ENCODE measurements at places on chromosomes 6 and 20.
A peak's percentile ranks its signal among the peaks of the same experiment; 100 is the strongest.

DNA sequence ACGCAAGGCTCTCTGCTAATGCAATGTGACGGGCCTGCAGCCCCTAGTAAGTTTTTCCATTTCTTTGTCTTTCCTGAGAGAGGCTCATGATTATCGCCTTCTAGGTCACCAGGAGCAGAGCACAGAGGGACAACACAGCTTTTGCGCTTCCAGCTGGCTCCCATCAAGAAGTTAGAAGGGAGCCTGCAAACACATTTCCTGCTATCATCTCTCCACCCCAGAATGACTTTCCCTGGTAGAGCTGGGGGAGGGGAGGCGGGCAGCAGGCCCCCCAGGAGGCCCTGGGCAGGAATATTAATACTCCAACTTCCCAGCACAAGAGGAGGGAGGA is 35.7 kb upstream of the CCDC167 start:
- no peak for DNase-seq

DNA sequence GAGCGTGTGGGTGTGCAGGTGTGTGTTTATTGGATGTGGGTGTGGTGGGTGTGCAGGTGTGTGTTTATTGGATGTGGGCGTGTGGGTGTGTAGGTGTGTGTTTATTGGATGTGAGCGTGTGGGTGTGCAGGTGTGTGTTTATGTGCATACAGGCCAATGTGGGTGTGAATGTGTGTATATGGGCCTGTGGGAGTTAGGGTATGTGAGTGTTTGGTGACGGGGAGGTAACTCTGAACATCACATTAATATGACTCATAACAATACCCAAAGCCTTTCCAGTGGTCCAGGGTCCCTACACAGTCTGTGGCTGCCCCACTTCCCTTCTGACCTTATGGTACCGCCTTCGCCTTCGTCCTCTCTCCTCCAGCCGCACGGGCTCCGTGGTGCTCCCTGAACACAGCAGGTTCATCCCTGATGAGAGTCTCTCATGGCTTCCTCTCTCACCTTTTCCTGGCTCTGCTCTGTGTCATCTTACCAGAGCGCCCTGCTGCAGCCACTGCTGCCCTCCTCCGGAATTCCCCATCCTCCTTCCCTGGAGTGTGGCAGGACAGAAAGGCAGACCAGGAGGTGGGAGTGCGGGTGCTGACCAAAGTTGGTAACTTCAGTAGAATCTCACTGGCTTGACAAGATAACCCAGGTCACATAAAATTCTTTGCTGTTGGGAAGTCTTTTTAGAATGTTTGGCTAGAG is 80.0 kb downstream of the SLC2A10 start:
- DNase-seq = no peak

DNA sequence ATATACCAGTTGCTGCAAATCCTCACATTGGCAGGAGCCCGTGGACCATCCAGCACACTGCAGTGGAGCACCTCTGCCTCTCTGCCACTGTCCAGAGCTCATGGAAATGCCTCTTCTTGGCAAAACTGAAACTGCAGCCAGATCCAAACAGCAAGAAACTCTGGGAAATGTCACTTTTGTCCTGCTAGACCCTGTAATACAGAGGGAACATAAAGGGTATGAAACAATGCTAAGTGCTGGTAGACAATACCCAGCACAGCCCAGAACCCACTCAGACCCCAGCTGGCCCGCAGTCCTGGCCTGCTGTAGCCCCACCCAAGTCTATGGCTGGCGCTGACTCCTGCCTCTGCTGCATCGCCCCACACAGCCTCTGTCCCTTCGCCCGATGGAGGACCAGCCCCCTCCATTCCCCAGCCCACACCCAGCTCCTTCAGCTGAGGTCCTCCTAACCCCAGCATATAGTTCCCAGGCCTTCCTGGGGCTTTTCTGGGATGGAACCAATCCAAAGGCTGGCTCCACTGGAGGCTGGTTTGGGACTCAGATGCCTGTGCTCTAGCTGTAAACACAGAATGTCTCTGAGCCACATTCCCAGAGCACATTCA is 242.5 kb downstream of the LRFN2 start:
- DNase-seq = no peak

DNA sequence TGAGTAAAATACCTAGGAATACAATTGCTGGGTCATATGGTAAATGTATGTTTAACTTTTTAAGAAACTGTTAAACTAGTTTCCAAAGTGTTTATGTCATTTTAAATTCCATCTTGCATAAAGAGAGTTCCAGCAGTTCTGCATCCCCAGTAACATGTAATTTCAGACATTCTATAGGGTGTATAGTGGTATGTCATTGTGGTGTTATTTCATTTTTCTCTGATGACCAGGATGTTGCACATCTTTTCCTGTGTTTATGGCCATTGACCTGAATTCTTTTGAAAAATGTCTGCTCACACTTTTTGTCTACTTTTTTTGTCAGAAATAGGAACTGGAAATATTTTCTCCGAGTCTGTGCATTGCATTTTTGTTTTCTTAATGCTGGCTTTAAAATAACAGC is 128.9 kb downstream of the TMEM200A start:
- peak; percentile 83 for DNase-seq

DNA sequence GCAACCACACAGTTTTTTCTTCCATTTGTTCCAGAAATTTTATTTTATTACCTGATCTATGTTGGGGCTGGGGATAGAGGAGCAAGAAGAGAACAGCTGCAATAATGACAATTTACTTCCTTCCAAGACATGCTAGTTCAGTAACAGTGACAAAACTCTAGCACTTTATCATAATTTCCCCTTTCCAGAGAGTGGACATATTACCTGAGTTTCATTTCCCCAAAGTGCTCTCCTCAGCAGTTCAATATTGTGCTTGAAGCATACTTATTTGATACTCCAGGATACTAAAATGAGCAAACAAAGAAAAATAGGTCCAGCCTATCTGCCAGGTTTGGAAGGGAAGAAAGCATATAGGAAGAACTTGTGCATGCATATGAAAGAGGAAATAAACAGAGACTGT is 157.7 kb downstream of the ID4 start:
- no peak for DNase-seq

DNA sequence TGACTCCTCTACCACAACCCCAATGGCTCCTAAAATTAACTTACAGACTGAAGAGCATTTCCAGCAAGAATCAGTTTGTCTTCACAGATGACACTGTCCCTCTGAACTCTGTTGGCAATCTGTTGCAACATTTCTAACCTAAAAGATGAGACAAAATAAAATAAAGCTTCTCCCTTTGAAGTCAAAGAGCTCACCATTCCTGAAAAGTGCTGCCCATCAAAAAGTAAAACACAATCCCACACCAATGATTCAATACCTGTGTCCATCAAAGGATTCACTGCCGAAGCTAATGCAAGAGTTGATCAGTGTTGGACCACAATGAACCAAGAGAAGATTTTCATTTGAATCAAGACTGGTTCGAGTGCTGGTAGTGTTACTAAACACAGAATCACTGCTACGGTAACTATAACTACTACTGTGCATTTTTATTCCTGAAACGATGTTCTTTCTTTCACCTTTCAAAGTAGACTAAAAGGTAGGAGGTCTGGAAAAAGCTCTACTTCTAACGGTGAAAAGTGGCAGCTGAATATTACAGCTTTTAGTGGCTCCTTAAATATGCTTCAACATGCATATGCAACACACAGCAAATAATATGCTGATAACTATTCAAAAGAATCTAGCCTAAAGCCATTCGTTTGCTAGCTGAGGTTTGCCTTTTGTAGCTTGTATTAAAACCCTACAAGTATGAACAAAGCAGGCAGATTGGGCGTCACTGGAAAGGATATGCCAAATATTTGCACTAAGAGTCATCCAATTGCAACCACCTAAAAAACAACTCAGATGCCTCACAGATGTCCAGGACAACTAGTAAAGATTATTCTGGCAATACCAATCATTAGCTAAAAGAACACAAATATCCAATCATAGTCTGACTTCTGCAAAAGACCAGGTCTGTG is at the start of gene DST:
DST (minus strand) TSS at position 524 of the 896 bp plus-strand sequence.
- peak; percentile 94 for DNase-seq

DNA sequence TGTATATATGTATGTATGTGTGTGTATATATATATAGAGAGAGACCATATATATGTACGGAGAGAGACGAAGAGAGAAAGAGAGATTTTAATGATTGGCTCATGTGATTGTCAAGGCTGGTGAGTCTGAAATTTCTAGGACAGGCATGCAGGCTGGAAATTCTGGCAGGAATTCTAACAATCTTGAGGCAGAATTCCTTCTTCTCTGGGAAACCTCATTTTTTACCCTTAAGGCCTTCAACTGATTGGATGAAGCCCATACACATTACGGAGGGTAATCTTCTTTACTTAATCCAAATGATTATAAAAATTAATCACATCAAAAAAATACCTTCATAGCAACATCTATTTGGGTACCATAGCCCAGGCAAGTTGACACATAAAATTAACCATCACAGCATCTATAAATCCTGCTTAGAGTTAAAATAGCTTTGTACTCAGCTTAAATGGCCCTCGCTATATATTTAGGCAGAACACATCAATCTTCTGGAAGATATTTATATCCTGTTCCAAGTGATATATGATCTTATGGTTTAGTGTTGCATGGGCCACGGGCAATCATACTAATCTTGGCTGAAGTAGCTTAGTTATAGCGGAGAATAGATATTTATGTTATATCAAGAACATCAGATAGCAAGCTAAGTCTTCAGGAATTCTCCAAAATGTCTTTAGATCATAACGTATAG is 36.6 kb downstream of the ABRACL start:
- DNase-seq = peak; percentile 30

DNA sequence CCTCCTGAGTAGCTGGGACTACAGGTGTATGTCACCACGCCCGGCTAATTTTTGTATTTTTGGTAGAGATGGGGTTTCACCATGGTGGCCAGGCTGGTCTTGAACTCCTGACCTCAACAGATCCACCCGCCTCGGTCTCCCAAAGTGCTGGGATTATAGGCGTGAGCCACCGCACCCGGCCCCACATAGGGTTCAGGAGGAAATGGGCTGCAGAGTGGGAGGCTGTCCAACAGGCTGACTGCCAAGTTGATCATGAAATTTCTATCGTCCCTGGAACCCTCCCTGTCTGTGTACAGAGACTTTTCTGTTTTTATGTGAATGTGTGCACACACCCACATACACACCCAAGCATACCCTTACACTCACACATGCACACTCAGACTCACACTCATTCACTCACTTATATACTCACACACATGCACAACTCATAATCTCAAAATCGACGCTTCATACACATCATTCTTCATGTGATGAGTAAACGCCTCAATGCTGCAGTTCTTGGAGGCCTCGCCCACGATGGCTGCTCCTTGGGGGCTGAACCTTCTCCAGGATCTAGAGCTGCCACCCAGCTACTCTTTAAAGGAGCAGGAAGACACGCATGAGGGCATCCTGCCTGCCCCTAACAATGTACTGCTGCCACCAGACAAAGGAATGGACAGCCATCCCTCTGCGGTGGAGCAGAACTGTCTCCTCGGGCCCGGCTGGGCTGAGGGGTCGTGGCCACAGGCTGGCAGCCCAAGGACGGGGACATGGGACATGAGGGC is 35.6 kb downstream of the SUN5 start:
- DNase-seq = no peak

DNA sequence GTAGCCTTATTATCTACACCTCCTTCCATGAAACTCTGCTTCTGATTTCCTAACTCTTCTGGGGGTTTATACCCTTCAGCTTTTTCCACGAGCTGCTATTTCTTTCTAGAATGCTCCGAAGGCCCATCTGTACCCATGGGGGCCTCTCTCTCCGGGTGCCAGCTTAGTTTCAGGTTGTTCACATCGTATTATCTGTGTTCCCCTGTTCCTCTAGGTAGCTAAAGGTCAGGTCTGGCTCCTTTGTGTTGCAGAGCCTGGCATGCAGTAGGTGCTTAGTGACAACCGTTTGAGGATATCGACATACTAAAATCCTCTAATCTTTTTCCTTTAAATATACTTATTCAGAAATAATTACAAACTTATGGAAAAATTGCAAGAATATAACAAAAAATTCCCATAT is 73.0 kb downstream of the UST start:
- DNase-seq = no peak

DNA sequence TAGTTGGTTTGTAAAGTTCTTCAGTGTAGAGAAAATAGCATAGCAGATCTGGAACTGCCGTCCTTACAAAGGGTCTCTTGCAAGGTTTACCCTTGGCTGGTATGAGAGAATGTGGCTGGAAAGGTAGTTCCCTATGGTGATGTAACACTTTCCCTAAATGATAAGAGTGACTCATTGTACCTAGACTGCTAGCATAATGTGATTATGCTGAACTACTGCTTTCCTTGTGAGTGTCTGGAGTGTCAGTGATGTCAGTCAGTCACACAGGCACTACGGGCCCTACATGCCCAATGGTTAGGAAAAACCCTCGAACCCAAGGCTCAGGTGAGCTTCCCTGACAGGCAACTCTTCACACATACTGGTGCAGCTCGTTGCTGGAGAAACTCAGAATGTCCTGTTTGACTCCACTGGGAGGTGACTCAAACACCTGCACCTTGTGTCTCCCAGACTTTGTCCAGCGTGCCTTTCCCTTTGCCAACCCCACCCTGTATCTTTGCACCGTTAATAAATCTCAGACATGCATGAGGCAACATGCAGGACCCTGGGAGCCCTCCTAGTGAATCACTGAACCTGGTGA is 28.4 kb upstream of the LY86 start:
- DNase-seq = no peak

- no peak for DNase-seq
Measured at GRCh38 chr6:9732056-9732455, 682.8 kb downstream of the TFAP2A start.

DNA sequence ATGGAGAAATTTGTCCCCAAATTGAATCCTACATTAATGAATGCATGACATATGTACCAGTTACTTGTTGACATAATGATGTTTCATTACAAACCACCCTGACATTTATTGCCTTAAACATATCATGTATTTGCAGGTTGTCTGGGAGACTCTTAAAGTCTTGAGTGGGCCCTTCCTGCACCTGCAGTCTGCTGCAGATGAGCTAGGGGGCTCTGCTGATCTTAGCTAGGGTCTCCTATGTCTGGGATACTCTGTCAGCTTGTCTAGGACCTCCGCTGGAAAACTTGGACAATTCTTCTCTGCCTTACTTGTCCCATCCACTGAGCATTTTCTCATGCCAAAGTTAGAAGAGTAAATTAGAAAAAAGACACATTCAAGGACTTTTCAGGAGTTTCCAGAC is 581.6 kb downstream of the HAO1 start:
- no peak for DNase-seq

- DNase-seq = no peak
Measured at GRCh38 chr6:166245148-166245547, 63.0 kb downstream of the PRR18 start.

GRCh38 chr6:17591287-17591686 is 8.8 kb upstream of the FAM8A1 start:
- DNase-seq = no peak

DNA sequence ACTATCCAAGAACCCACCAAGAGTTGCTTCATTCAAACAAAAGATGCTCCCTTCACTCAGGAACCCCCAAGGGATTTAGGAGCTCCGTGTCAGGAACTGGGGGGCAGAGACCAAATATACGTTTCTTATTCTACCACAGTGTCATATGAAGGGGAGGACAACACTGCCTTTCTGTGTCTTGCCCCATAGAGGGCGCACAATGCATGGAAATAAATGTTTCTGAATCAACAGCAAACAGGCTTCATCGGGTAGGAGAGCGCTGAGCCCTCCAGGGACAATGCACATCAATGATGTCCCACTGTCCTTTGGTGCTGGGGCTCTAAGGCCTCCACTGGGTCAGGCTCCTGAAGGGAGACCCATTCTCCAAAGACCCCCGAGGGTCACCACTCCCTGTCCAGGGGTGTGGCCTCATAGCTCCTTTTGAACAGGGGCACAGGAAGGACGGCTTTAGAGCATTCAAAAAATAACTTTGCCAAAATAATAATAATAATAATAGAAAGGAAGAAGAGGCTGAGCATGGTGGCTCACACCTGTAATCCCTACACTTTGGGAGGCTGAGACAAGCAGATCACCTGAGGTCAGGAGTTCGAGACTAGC is 31.1 kb downstream of the PLG start:
- peak; percentile 32 for DNase-seq

GRCh38 chr20:38875175-38875993 is 50.8 kb upstream of the FAM83D start:
- DNase-seq = no peak
